ENCODE measurements at places on chromosomes 1 and 21. TPM values are rescaled to one million over a fixed set of nuclear protein-coding genes. Genes with fewer than 3 reads are reported as not detected.

- DNase-seq = no peak
Observed at GRCh38 chr21:46518983-46519583, 60.4 kb downstream of the DIP2A start.

DNA sequence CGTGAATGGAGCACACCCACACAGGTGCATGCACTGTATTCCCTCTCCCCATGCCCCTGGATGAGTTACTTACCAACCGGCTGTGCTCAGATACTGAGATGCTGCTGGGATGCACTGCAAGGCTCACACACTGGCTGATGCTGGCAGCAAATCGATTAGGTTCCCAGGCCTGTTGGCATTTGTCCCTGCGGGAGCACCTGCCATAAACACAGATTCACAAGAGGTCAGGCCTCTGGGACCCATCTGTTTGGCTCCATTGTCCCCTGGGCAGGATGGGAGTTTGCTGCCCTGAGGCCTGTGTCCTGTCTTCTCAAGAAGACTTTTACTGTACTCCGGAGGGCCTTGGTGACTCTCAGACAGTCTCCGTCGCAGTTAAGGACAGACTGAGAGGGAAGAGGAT, 145.4 kb downstream of the PLXNA2 start:
- no peak for DNase-seq

DNA sequence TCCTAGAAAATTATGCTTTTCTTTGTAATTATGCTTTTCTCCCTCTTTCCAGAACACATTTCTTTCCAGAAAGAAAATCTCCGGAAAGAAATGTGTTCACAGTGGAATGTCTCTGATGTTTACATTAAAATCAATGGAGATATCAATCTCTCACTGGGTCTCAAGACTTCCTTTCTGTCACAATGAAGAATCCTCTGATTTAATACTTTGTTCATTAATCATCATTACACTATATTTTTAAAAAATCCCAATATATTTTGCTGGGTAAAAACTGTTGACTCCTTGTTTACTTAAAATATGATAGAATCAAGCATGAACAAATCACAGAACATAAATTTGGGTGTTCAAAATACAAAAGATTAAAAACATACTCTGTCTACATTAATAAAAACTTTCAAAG, 26.3 kb upstream of the TGFBR3 start:
- DNase-seq = no peak

- no peak for DNase-seq
Observed at GRCh38 chr21:46618738-46619379, 14.0 kb upstream of the S100B start.

- DNase-seq = no peak
Observed at GRCh38 chr21:30793581-30794314, 19.3 kb downstream of the KRTAP8-1 start.

- DNase-seq = no peak
Observed at GRCh38 chr1:77652268-77652667, 30.2 kb downstream of the ZZZ3 start.

DNA sequence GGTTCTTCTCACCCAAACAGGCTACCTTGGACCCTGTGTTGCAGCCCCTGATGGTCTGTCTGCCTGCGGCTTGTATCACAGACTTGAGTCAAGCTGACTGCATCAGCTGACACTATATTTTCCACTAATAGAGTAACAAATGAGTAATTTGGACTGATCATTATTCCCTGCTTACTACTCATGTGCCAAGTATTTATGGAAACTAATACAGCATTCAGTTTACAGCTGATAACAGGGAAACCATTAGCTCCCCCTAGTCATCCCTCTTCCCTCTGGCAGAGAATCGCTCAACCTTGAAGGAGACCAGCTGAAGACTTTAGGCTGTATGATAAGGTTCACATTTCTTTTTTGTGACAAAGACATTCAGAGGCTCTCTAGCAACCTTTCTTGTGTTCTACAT, 116.6 kb upstream of the SYT6 start:
- DNase-seq = peak; percentile 9

- peak; percentile 95 for DNase-seq
Observed at GRCh38 chr1:26692793-26693490, 2.9 kb upstream of the ARID1A start.

The NCAM2 gene
- 0.10 TPM for total RNA-seq

DNA sequence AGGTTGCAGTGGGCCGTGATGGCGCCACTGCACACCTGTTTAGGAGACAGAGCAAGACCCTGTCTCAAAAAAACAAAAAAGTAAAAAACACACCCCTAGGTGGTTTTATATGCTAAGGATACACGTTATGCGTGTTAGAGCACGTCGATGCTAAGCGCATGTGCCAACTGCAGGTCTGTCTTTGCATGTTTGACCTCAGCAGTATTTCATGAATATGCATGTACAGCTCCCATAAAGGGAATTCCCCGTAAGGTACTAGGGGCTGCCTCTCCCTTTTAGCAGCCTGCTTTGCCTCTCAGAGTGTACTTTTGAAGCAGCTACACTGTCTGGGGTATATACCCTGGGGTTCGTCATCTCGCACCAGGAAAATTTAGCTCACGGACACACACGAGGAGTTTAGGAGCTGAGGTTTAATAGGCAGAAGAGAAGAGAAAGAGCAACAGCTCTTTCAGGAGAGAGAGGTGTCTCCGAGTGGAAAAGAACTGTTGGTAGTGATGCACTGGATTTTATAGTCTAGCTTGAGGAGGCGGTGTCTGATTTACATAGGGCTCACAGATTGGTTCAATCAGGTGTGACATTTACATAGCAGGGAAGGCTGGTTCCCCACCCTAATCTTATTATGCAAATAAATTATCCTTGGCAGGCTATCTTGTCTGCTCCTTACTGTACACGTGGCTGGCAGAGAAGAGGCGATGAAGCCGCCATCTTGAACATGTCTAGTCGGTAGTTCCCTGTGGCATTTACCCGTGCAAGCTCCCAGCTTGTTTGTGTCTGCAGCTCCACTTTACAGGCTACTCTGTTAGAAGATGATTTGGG, 4.2 kb upstream of the OTUD3 start:
- DNase-seq = peak; percentile 59

GRCh38 chr1:168288311-168289052, 7.8 kb downstream of the TBX19 start:
- DNase-seq = no peak

The NPHS2 gene
- not detected for total RNA-seq

- DNase-seq = no peak
Observed at GRCh38 chr1:19049798-19050197, 93.3 kb upstream of the IFFO2 start.

DNA sequence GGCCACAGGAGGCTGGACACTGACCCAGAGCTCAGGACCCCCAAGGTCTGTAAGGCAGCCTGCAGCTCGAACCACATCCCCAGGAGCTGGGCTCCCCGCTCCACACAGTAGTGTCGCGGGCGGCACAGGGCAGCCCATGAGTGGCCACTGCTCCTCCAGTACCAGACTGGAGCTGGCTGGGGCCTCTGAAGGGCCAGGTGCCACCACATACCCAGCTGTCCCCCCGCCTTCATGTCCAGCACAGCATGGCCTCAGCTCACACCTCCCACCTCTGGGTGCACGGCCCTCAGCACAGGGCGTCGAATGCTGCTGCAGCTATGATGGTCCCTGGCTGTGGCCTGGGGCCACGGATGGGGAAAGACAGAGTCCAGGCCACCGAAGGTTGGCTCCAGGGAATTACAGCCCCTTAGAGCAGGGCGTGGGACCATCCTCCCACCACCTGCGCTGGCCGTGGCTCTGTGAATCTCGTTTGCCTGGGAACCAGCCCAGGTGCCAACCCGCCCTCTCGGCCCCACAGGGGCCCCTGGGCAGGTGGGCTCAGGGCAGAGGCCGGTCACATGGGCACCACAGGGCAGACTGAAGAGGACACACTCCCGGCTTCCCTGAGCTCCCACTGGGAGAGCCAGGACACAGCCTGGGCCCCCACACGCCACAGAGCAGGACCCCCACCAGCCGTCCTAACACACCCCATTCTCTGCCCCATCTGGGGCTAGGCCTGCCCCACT, 2.1 kb upstream of the TNFRSF4 start:
- no peak for DNase-seq

Measured in renal cortical epithelial cell (primary cell).